ENCODE measurements at places on chromosomes 16 and 17.
A peak's percentile ranks its signal among the peaks of the same experiment; 100 is the strongest.

DNA sequence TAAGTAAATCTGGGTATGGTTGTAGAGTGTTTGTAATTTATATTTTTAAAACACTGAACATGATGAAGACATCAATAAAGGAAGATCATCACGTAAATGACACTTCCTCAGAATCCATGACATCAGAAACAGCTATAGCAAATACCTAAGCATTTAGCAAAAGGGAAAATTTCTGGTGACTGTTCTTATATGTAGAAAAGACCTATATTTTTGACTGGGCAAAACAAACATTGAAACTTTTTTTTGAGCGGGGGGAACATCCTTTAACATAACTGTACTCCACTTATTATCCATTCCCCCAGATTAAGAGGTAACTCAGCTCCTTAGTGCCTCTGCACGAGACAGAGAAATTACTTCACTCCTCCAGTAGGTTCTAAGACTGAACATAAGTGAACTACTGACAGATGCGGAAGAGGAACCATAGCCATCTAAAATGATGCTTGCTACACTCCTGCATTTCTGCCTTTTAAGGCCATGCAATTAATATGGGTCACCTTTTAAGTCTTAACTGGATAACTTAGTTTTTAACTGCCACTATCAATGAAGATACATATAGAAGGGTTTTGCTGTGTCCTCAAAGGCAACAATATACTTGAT is 9.4 kb downstream of the CRYBA1 start:
- DNase-seq = no peak

- DNase-seq = no peak
Measured at GRCh38 chr17:42411905-42412679, 11.0 kb downstream of the CAVIN1 start.

DNA sequence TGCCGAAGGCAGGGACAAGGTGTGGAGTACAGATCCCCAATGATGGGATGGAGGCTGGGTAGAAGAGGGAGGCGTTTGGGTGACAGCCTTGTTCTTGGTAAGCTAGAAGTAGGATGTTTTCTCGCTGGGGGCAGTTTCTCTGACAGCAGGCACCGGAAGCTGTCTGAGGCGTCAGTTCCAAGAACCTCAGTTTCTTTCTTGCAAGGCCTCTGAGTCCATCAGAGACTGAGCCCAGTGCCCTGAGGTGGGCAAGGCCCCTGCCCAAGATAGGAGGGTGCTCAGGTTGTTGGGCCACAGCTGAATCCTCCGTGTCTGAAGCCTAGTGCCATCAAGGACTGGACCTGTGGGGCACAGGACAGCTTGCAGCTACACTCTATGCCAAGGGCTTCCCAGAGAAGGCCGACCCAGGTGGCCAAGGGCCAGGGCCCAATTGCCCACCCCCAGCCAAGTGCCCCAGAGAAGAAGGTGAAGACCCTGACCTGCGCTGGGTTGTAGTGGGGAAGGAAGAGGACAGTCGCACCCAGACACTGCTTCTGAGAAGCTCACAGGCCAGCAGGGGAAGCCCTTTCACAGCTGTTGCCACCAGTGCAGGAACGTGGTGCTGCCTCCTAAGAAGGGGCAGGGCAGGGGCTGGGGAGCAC is 13.1 kb downstream of the CYB5D2 start:
- no peak for DNase-seq

DNA sequence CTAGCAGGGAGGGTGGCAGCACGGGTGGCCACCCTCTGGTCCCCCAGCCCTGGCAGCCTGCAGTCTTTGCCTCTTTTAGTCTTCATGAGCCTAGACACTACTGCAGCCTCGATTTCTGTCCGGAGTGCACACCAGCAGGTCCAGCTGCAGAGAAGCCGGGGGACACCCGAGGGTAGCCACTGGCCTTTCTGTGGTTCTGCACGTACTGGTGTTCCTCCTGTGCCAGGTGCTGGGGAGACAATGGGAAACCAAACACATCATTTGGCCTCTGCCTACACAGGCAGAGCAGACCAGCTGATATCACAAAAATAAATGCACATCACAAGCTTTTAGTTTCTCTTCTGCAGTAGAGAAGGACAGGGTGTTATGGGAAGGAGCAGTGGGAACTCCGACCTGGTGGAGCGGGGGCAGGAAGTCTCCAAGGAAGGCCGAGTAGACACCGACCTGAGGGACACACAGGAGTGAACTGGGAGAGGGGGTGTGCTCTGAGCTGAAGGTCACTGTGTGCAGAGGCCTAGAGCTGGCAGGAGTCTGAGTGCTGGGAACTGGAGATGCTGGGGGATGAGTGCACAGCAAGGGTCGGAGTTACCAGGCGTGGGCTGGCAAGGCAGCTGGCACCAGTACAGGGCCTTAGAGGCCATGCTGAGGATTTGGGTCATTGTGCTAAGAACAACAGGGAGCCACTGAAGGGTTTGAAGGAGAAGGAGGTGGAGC is 23.1 kb downstream of the GPT2 start:
- no peak for DNase-seq

- DNase-seq = no peak
Measured at GRCh38 chr17:46978489-46979146, 435 bp downstream of the RPRML start.

- DNase-seq = no peak
Measured at GRCh38 chr17:47929218-47930000, 12.0 kb upstream of the PNPO start.

DNA sequence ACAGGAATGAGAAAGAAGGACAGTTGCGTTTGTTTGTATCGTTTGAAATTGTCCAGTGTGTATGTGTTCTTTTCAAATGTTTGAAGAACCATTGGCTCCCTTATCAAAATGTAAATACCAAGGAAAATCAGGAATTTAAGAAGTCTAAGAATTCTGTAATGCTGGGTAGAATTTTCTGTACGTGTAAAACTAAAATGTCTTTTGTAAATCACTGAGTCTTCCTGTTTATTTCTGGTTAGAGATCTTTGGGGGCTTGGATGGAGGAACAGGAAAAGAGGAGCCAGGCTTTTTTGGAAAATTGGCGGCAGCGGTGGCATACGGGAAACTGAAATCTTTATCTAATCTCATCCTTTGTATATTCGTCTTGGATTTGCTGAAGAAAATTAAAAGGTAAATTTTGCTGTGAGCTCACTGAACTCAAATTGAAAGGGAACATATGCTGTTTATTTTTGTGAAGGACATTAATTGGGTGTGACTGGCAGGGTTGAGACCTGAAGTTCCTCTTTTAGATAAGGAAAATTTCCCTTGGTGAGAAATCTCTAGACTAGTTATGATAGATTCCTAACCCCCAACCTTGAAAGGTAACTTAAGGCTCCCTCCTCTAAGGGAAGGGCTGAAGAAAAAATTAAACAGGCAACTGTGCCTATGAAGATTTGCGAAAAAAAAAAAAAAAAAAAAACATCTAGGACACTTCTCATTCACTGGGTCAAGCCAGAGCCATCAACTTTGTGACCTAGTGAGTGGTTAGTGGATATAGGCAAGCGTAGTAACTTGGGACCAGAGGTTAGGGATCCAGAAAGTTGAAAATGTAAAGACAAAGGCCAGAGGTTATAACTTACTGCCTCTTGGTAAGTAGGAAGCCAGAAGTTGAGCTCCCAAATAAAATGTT is 10.8 kb downstream of the TAT start:
- DNase-seq = no peak

GRCh38 chr17:81438688-81439087 is 43.4 kb downstream of the BAHCC1 start:
- DNase-seq = no peak

DNA sequence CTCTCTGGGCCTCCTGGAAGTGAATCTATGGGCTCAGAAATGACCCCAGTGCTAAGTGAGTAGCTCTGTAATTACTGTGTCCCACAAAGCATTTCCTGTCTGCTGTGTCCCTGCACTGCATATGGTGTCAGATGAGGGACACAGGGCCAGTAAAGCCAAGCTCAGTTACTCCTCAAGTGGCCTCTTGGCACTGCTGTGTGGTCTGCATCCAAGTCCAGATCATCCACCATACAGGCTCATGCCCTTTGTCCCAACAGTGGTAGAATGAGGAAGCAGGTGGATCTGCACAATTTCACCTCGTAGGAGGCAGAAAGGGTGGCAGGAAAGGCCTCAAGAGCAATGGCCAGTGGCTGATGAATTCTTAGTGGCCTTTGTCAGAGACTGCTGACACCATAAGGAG is 146.8 kb downstream of the SOX9 start:
- no peak for DNase-seq

DNA sequence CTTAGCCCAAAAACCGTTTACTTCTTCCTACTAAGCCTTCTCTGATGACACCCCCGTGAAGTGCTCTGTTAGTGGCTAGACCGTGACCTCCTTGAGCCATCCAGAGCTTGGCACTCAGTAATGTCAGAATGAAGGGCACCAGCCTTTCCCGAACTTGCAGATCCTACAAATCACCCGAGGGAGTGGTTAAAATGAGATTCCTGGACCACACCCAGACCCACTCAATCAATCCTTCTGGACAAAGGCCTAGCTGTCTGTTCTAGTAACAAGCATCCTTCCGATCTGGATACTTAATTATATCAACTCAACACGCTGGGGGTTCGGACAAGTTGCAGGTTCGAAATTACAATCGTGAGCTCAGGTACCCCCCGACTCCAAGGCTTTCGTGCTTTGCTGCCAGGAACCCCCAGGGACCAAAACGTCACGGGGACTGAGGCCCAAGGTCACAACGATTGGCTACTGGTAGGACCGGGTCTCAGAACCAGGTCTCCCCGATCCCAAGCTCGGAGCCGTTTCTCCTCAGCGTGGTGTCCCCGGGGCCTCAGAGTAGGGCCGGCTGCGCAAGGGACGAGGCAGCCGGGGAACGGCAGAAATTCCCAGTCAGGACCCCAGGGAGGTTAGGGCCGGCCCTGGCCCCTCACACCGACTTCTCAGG is 527 bp downstream of the CIAPIN1 start:
- peak; percentile 8 for DNase-seq
